ENCODE measurements at places on chromosomes 1 and 21.

DNA sequence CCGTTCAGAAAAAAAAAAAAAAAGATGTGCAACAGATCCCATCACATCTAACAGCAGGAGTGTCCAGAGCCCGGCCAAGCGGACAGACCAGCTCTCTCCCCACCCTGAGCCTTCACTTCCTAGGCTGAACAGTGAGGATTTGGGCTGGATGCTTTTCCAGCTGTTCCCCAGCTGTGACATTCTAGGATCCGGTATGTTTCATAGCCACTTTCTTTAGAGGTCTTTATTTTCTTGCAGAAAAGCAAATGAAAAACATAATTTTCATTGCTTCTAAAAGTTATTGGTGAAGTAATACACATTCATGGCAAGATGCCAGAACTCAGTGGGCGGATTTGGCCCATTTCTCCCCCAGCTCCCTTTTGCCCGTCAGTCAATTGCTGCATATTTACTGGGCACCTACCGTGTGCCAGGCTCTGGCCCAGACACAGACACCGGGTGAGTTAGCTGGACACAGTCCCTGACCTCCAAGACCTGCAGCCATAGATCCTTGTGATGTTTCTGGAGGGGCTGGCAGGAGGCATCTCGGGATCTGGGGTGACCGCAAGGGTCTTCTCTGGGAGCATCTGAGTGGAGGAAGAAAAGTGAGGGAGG, 213.7 kb upstream of the VAMP3 start:
- DNase-seq, result no peak

GRCh38 chr1:37825506-37825905, 17.5 kb upstream of the YRDC start:
- DNase-seq, result no peak

DNA sequence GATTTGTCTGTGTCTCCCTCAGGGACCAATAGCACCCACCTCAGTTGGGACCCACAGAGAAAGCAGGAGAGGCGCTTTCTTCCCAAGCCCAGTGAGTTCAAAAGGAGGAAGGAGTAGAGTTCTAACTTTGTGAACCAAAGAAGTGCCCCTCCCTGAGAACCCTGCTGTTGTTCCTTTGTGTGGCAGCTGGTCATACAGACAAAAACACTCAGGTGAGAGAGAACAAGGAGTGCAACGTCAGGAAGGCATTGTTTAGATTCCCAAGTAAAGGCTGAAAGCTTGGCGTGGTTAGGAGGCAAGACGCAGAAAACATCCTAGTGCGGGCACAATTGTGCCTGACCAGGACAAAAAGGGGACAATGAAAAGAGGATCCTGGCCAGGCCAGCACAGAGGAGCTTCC, 654.6 kb downstream of the KIF26B start:
- no peak for DNase-seq

- DNase-seq, result peak; percentile 32
Observed at GRCh38 chr21:41168391-41169257, 664 bp downstream of the BACE2 start.

DNA sequence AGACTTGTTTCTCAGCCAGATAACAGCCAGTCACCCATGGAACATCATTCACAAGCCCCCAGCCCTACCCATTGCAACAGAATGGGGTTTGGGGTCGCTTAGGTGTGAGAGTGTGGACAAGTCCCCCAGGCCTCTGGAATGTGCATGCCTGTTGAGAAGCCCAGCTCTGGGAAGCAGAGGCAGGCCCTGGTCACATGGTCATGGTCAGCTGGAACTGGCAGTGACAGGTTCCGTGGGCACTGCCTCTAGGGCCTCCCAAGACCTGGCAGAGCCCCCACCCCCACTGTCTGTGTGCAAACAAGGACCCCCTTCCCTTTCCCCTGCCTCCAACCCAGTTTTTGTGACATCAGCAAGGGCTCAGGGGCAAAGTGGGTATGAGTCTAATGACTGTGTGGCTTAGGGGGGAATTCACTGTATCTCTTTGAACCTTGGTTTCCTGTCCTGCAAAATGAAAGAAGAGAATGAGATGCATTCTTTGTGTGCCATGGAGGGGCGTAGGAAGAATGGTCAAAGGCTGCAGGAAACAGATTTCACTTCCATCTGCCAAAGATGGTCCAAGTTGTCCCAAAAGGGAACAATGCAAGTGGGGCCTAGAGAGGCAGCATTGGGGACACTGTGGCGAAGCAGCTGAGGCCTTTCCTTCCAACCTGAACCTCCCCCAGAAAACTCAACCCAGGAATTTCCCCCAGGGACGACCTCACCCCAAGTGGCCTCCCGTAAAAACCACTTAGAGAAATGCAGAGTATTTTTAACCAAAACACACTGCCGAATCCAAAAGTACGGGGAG, 34.7 kb upstream of the SELENON start:
- DNase-seq, result no peak

- no peak for DNase-seq
Observed at GRCh38 chr21:40671716-40672115, 175.2 kb downstream of the DSCAM start.

DNA sequence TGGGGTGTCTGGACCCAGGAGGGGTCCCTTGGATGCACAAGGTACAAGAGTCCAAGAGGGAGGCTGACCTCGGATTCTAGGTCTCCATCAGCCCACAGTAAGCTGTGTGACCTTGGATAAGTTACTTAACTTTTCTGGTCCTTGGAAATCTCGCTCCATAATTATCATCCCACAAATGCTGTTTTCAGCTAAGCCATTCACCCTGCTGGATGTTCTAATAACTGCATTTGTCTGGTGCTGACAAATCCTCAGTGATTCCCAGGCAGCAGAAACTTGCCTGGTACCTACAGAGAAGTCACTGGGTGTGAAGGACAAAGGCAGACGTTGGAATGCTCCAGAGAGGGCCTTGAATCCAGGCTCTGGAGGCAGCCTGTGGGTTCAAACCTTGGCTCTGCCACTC, 89.7 kb downstream of the IGSF21 start:
- DNase-seq, result no peak

GRCh38 chr1:227353186-227353585, 34.9 kb upstream of the CDC42BPA start:
- no peak for DNase-seq

DNA sequence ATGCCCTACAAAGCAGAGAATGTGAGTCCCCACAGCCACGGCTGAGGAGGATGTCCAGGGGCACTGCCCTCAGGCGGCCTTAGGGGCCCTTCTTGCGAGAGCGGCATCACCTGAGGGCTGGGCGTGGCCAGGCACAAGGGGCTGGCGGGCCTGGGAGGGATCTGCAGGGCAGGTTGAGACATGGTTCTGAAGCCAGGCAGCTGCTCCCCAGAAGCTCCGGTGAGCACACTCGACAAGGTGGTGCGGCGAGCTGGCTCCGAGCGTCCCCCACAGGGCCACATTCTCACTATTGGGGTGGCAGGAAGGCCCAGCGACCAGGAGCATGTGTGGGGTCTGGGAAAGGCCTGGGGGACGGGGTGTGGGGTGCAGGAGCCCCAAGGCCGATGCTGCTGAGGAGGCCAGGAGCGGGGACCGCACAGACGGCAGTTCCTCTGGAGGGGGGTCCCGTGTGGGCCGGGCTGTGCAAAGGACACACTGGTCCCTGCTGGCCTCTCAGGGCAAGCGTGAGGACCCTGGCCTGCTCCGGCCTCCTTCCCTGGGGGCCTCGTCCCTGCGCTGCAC, 47.2 kb downstream of the MORN1 start:
- no peak for DNase-seq

DNA sequence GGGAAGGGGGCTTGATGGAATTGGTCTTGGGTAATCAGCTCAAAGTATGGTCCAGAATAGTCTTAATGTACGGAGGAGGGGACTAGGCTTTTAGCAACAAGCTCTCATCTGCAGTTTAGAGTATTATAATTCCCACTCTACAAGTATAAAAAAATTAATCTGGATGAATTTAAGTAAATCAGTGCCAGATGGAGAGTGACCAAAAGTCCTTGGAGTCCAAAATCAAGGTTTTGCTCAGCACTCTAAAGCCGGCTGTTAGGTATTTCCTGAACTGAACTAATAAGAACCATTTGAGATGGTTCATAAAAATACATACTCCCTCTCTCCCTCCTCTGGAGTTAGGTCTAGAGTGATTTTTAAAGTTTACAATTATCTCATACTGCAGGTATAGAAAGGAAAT, 23.7 kb downstream of the GLUL start:
- DNase-seq, result no peak

- DNase-seq, result no peak
Observed at GRCh38 chr1:11806307-11806936, 431 bp downstream of the CLCN6 start.

GRCh38 chr1:204630132-204630905, 55.2 kb downstream of the LRRN2 start:
- DNase-seq, result no peak

DNA sequence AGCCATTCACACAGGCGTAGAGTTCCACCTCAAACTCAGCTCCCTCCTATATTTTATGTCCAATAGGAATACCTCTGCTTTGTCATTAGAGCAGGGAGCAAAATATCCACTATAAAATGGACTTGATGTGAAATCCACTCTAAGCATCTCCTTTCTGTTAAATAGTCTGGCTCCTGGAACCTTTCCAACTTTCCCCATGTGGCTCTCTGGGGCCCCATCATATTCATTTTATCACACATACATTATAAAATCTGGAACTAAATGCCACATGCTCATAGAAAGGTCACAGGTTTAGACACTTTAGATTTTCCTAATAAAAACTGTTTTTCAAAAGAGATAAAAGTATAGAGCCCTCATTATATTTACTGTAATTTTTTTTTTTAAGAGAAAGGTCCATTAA, 82.1 kb downstream of the PTPN14 start:
- no peak for DNase-seq

GRCh38 chr1:102687383-102687782, 420.9 kb downstream of the COL11A1 start:
- DNase-seq, result no peak

DNA sequence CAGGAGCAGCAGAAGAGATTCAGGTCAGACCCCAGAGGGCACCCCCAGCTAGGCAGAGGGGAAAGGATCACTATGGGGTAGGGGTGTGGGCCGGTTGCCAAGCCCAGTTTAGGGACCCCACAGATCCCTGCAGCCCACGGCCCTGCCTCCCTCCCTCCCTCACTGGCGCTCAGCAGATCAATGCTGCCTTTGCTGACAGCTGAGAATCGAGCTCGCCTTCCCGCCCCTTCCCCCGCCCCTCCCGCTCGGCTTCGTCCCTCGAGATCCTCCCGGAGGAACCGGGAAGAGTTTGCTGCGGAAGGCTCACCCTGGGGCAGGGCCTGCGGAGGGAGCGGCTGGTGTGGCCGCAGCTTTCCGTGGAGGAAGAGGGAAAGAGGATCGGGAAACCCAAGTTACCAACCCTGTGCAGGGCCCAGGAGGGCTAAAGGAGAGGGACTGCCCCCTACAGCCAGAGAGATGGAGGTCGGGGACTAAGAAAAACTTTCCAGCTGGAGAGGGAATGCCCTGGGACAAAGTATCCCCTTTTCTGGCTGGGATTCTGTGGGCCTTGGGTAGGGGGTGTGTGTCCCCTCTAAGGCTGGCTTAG, 1.1 kb upstream of the KCNQ4 start:
- DNase-seq, result no peak

DNA sequence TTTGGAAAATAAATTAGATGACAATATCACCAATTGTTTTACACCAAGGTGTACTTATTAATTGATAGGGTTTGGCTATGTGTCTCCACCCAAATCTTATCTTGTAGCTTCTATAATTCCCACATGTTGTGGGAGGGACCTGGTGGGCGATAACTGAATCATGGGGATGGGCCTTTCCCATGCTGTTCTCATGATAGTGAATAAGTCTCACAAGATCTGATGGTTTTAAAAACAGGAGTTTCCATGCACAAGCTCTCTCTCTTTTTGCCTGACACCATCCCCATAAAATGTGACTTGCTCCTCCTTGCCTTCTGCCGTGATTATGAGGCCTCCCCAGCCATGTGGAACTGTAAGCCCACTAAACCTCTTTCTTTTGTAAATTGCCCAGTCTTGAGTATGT, 131.0 kb upstream of the LMO4 start:
- no peak for DNase-seq

- no peak for DNase-seq
Observed at GRCh38 chr1:226741009-226741408, 1.9 kb upstream of the ITPKB start.

- DNase-seq, result peak; percentile 33
Observed at GRCh38 chr1:230977761-230978490, 735 bp downstream of the TTC13 start.

GRCh38 chr1:45394342-45394741, 54.1 kb upstream of the MUTYH start:
- DNase-seq, result no peak

DNA sequence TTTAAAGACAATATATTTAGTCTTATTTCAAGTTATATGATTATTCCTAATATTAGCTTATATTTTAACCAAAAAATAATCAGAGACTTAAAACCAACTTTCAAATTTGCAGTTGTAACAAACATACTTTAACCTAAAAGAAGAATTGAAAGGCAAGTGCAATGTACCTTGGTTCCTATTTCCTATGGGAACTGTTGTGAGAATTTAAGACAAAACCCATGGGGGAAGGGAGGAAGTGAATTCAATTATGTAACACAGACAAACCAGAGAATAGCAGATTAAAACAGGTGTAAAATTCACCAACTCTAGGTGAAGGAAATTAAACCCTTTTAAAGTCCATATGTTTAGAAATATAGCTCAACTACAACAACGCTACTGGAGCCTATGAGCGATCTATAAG, 22.6 kb upstream of the CR2 start:
- no peak for DNase-seq

GRCh38 chr1:18631496-18632217, 1.0 kb downstream of the PAX7 start:
- DNase-seq, result no peak

GRCh38 chr1:3685222-3685621, 32.9 kb downstream of the TP73 start:
- no peak for DNase-seq

- DNase-seq, result no peak
Observed at GRCh38 chr1:236193184-236193583, 50.8 kb downstream of the GPR137B start.

DNA sequence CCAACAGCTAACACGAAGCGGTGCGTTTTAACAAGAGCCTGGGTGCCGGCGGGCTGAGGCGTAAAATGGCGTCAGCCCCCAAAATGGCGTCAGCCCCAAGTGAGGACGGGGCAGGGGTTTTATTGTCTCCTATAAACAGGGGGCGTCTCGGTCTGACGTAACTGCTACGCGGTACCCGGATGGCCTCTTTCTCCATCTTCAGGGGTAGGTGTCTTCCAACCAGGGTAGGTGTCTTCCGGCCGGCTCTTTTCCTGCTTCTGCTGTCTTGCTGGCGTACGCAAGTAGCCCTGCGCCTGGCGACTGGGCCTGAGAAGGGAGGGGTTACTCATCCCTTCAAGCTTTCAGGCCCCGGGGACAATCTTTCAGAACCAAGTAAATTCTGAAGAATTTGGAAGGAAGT, 45.3 kb downstream of the LGR6 start:
- no peak for DNase-seq

- no peak for DNase-seq
Observed at GRCh38 chr1:192584866-192585265, 9.3 kb downstream of the RGS1 start.

GRCh38 chr1:24235921-24236788, 49.1 kb upstream of the IFNLR1 start:
- DNase-seq, result no peak

DNA sequence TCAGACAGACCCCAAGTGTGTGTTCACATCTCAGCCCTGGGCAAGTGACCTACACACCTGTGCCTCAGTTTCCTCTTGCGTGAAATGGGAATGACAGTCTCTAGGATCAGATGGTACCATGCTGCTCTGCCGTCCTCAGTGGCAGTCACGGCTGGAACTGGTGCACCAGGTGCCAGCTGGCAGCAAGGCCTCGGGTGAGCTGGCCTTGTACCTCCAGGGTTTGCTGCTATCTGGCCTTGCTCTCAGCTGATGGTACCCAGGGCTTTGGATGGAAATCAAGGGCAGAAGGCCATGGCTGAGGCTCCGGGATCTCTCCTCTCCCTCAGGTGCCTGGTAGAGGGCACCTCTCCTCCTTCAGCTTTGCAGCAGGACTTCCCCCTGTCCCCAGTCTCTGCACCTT, 21.3 kb downstream of the TMEM201 start:
- DNase-seq, result no peak

Measured in head of caudate nucleus (tissue), 42 donors.